ENCODE measurements at places on chromosomes 3 and 15.

GRCh38 chr3:60953351-60953750, 297.9 kb downstream of the FHIT start:
- DNase-seq: peak; percentile 13

- no peak for DNase-seq
Observed at GRCh38 chr3:52121813-52122212, 32.4 kb downstream of the POC1A start.

DNA sequence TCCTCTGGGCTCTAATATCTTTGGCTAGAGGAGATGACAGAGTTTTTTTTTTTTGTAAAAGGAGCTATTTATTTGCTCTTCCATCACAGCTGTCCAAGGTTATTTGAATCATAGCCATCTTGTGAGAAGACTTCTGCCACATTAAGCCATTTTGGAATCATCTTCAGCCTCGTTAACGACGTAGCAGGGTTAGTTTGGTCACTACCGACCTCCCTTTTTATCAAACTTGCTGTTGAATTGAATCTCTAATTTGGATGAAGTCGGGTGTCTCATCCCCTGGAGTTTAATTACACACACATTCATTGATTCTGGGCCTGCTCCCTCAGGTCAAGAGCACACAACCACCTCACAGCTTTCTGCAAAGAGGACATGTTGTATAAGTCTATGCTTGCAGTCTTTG, 238.7 kb downstream of the CPNE4 start:
- DNase-seq: no peak

- DNase-seq: no peak
Observed at GRCh38 chr15:35445891-35446290, 100.1 kb downstream of the DPH6 start.

DNA sequence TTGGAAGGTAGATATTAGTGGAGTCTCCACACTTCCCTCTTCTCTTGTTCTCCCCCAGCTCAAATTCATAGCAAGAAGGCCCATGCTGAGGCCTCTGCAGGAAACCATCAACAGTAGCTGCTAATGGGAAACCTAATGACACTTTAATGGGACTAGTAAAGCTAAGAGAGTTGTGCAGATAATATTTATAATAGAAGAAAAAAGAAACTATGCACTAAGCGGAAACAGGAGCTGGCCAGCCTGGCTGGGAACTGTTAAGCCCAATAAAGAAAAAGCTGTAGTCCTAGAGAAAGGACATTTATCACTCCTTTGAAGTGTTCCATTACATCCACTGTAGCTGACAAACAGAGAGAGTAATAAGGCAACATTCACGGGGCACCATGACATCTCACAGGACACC, 229.6 kb downstream of the IGSF11 start:
- no peak for DNase-seq

DNA sequence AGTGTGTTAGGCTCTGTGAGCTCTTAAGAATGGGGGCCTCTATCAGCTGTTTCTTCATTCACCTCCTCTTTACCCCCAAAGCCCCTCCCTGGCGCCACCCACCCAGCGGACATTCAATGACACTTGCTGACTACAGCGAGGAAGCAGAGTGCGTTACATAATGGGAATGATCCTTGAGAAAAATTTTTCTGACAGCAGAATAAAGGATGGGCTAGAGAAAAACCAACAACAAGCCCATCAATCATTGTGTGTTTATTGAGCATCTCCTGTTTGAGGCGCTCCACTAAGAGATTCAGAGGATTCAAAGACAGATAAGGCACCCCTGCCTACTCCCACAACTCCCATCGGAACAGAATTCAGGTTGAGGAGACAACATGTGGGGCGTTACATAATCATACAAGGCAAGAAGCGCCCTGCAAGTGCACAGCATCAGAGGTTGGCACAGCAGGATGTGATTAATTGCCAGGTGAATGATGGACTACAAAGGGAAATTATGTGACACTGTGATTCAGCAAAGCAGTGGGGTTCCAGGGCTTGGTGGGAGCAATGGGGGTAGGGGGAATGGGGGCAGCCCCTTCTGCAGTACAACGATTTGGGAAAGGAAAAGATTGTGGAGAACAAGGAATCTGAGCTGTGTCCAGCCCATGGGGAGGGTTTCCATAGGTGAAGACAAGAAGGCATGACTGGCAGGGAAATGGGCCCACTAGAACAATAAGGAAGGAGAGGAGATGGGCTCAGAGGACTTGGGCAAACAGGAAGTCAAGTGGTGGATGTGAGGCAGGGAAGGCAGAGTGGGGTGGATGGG, 141.3 kb upstream of the ATP2B2 start:
- DNase-seq: no peak

DNA sequence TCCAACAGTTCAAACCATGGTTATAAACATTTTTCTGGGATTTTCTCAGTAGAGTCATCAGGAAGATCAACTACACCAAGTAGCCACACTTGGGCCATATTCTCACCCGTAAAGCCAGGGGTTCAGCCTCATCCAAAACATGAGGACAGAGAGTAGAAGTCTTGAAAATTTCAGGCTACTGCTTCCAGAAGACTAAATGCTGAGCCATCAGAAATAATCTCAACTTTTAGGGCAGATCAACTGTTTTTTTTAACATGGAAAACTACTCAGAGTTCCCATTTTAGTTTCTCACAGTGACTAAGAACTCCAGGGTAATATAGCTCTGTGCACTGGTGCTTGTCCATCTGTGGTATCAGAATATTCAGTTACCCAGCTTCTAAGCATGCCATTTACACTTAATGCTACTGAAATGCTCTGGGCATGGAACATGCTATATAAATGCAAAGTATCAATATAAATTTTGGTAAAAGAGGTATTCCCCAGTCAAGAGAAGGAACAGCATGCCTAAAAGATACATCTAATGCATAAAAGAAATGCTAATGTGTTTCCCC, 300.1 kb upstream of the LRRN1 start:
- no peak for DNase-seq

Data from AG10803 (cell line).